ENCODE measurements at places on chromosomes 3 and 15.
A peak's percentile ranks its signal among the peaks of the same experiment; 100 is the strongest.

DNA sequence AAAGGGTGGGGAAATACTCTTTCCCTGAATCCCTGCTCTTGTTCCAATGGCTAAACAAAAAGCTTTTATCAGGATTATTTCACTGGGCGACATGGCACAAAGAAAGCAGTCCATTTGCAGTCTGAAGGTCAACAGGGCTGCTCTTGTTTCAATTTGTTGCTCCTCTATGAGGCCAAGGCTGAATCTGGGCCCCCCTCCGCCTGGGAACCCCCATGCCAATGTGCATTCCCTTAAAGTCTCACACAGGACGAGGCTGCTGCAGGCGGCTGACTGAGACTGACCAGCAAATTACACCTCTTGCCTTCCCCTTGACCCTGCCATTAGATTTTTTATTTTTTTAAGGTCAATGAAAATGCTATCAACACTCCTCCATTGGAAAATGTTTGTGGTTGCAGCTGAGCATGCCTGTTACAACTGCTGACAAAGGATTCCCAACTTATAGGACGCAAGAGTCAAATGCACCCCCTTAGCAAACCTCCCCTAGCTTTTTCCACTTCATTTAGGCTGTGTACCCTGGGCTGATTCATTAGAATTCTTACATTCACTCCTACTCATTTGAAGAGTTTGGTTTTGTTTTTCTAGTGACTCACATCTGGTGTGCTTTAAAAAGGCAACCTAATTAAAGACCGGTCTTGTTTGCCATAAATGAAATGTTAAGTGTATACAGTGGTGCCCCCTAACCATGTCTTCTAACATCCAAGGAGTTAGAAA, 60.8 kb upstream of the ARHGEF3 start:
- DNase-seq, result peak; percentile 39

DNA sequence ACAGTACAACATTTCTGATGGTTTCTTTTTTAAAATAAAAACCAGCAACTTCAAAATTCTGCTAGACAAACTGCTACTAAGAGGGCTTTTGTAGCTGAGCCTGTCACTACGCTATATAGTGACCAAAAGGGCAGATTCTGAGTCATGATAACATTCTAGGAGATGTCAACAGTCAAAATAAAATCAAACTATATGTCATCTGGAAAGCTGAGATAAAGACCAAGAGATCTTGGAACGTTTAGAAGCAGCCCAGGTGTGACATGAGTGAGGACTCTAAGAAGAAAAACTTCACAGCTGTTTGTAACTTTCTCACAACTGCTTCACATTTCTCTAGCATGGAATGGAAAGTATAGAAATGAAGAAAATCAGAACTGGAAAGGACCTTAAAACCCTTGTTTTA, 84.6 kb downstream of the FILIP1L start:
- no peak for DNase-seq

DNA sequence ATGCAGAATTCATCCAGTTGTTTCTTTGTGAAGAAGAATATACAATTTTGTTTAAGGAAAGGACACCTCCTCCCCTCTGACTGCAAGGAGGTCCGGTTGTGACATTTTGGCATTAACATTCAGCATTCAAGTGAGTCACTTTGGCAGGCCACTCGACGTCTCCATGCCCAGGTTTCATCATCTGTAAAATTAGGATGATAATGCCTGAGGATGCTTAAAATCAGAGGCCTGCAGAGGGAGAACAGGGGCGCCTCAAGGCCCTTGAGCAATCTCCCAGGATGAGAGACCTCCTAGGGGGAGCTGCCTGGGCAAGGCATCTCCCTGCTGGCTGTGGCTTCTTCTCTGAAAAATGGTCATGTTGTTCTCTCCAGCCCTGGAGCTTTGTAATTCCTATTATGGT, 236.0 kb downstream of the CACNA2D3 start:
- DNase-seq, result no peak

- DNase-seq, result no peak
Observed at GRCh38 chr15:39151545-39151944, 429.3 kb upstream of the THBS1 start.

- DNase-seq, result no peak
Observed at GRCh38 chr15:65868546-65869125, 655 bp upstream of the RAB11A start.

- no peak for DNase-seq
Observed at GRCh38 chr3:66615643-66616301, 115.0 kb upstream of the LRIG1 start.

- DNase-seq, result no peak
Observed at GRCh38 chr3:18426597-18427193, 1.6 kb upstream of the SATB1 start.

GRCh38 chr15:70541511-70541910, 221.8 kb downstream of the UACA start:
- no peak for DNase-seq

DNA sequence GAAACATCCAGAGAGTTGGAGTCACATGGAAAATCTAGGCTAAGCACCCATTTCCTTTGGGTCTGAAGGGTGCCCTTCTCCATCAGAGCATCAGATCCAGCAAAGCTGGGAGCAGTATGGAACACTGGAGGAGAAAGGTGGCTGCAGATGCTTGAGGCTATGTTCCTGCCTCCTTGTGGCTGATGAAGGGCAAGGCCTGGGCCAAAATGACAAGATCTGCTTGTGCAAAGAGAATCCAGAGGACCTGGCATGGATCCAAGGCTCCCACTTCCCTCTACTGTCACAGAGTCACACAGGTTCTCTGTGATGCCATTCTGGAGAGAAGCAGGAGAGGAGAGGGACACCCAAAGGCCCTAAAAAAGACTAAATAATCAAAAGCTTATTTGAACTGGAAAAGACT, 9.2 kb upstream of the ATP8B4 start:
- no peak for DNase-seq

DNA sequence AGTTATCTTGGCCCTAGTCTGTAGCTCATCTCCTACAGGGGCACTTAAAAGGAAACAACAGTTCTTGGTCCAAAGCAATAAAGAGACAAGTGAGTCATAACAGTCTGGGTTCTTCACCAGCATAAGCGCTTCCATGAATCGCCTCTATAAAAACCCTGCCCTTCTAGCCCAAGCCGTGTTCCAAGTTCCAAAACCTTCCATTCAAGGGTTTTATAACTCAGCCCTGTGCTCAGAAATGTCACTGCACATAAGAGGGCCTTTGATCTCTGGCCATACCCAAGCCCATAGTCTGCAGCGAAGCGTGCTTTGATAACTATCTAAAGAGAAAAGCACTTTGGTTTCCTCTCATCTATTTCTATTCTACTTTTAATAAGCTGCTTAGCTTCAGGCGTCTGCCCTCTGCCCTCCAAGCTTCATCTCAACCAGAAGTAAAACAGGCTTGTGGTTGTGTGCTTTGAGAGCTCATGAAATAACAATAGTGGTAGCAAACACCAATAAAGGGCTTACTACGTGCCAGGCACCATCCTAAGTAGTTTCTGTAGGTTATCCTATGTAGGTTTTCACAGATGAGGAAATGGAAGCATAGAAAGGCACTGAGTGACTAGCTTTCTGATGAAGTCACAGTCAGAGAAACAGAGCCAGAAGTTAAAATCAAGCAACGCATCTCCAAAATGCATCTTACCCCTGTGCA, 64.0 kb upstream of the AKAP13 start:
- peak; percentile 28 for DNase-seq

GRCh38 chr3:118573912-118574311, 460.7 kb downstream of the IGSF11 start:
- no peak for DNase-seq

GRCh38 chr3:46375814-46376213, 5.1 kb downstream of the CCR5 start:
- DNase-seq, result no peak

DNA sequence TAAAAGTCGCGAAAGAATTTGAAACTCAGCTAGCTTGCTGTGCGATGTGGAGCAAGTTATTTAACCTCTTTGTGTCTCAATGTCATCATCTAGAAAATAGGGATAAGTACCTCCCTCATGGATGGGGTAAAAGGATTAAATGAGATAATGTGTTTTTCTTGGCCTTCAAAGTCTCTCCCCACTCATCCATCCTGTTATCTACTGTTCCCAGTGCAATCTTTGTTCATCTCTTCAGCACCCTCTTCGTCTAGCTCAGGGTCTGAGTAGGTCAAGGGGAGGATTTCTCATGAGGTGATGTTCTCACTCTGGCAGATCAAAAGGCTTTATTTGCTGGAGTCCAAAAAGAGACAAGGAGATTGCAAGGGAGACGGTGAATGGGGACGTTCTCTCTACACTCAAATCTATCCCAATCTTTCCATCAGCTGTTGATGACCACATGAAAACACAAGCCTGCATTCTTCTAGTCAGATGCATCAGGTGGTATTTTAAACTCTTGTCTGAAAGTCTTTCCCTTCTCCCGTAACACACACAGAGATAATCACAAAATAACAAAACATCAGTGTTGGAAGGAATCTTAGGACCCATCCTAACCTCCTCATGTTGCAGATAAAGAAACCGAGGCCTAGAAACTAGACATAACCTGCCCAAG, 1.3 kb downstream of the MESD start:
- no peak for DNase-seq

DNA sequence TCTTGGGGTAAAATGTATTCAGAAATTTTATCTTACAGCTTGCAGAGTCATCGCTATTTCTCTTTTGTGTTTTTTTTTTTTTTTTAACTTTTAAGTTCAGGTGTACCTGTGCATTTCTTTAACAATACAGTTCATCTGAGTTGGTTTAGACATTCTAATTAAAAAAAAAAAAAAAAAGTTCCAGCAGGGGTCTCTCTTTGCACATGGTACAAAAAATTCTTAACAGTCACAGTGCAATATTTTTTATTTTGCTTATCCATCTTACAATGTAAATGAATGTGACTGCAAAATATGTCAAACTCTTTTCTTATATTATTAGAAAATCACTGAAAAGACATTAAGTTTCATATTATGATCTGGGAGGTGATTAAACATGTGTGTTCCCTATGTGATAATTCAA, 47.5 kb upstream of the SLC9A9 start:
- DNase-seq, result no peak
